Effector memory CD8-positive, alpha-beta T cell (primary cell): ENCODE measurements at places on chromosomes 4 and X.

DNA sequence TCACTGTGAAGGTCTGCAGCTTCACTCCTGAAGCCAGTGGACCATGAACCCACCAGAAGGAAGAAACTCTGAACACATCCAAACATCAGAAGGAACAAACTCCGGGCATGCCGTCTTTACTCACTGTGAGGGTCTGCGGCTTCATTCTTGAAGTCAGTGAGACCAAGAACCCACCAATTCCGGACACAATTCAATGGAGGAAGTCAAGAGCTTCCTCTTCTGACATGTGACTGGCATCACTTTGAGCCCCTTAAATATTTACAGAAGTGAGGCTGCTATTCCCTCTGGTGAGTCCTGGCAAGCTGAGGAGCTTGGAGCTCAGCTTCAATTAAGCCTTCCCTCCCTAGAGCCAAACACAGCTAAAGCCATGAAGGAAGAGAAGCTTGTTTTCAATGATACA is 103.5 kb upstream of the SRD5A3 start:
- no peak for DNase-seq
- H3K27me3 ChIP-seq: peaks cover 18% of the 10 kb centered on the region
- H3K36me3 ChIP-seq: no peaks in the 10 kb centered on the region
- H3K27ac ChIP-seq: no peak overlapping the region

DNA sequence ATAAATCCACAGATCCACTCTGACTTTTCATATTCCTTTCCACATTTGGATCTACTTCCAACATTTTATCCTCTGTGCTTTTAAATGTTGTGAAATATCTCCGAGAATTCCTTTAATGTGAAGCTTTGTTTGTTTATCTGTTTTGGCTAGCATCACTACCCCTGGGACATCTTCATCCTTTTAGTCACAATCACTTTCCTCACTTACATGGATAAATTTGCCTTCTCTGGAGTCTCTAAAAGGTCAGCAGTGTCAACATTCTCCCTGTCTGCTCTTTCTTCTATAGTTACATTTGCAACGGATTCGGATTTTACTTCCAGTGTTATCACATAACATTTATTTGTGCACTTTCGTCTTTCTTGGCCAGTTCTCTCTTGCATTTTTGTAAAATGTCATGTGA is 34.2 kb upstream of the LRAT start:
- no peaks in the 10 kb centered on the region for H3K36me3 ChIP-seq
- no peaks in the 10 kb centered on the region for H3K4me1 ChIP-seq
- H3K27ac ChIP-seq: no peak overlapping the region
- no peak for DNase-seq

DNA sequence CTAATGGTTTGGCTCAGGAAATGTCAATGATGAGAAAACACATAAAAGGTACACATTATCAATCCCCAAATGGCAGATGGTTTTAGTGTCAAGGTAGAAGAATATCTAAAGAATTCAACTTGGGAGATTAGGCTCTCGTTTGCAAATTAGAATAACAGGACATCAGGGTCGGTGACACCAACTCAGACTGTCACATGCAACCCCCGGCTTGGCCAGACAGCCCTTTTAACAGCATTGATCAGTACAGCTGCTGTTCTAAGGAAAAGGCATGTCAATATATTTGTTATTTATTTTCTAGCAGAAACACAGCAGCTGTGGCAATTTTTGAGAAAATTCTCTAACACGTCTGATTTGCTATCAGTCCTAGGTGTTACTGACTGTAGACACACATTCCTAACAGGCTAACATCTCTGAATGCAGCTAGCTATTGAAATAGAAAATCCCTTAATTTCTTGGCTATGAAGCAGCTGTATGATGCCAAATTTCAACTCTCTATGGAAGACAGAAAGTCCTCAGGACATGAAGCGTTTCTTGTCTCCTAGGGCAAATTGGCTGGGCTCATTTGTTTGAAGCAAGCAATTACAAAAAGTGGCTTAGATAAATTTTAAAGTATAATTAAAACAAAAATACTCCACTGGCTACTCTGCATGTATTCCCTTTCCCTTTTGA is 269.0 kb upstream of the CXXC4 start:
- no peaks in the 10 kb centered on the region for H3K4me1 ChIP-seq
- H3K4me3 ChIP-seq: no peak overlapping the region
- H3K36me3 ChIP-seq: no peaks in the 10 kb centered on the region
- no peaks in the 10 kb centered on the region for H3K27me3 ChIP-seq
- no peak for DNase-seq

GRCh38 chr4:94511591-94511990 is 59.8 kb downstream of the PDLIM5 start:
- H3K36me3 ChIP-seq: no peaks in the 10 kb centered on the region
- H3K27ac ChIP-seq: no peak overlapping the region
- H3K4me3 ChIP-seq: no peak overlapping the region
- peaks cover 13% of the 10 kb centered on the region for H3K4me1 ChIP-seq
- no peaks in the 10 kb centered on the region for H3K27me3 ChIP-seq
- no peak for DNase-seq

DNA sequence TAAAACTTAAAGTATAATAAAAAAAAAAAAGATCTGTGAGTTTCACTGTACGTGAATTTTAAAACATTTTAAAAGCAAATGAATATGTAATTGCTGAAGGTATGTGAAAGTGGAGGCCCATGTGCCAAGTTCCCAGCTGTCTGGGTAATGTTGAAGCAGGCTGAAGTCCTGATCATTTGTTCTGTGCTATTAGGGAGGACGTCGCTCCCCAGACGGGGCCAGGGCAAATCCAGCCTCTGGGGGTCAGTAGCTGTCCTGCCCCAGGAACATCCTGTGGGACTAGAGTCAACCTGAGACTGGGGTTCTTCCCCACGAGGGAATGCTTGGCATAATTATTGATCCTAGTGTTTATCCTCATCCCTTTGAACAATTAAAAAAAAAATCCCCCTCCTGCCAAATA is 48.8 kb downstream of the PDE5A start:
- peaks cover 3% of the 10 kb centered on the region for H3K27me3 ChIP-seq
- no peak overlapping the region for H3K4me3 ChIP-seq
- DNase-seq: no peak

DNA sequence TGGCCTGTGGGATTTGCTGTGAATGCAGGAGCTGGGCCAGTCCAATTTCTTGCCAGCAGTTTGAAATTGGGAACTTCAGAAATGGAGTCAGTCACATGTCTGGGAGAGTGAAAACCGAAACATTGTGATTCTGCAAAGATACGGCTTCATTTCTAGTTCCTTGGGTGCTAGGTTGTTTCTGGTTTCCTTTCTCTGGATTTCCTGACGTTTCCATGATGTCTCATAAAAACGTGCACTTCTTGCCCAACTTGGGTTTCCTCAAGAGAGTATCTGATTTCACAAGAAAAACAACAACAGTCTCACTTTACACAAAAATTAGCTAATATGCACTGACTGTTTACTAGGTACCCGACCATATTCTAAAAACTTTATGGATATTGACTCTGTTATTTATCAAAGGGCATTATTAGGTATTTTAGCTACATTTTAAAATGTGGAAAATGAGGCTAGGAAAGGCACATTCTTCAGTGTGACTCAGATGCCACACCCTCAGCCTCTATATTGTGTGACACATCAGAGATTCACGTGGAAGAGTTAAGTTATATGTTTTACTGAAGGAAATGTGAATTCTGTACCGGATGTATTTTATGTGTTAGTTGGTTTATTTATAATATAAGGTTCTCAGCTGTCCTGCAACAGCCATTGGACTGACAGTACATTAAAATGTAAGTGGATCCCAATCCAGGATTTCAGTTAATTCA is 225.0 kb upstream of the PUDP start:
- no peaks in the 10 kb centered on the region for H3K4me1 ChIP-seq
- H3K36me3 ChIP-seq: no peaks in the 10 kb centered on the region
- no peak overlapping the region for H3K27ac ChIP-seq
- DNase-seq: no peak

DNA sequence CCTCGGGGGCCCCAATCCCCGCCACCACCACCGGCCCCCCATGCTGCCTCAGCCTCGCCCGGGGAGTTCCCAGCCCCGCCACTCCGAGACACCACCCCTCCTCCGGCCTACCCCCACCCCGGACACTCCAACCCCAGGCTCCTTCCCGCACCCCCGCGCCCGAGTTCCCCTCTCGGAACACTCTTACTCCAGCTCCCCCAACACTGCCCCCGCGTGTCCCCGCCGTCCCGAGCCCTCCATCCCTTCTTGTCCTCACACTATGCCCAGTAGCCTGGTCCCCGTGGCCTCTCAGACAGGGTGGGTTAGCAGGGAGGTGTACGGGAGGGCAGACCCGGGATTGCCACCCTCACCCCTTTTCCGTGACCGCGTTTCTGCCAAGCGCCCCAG is 276.1 kb downstream of the BCOR start:
- H3K4me1 ChIP-seq: peaks cover 8% of the 10 kb centered on the region
- peaks cover 4% of the 10 kb centered on the region for H3K36me3 ChIP-seq
- peak overlapping the region; percentile 19 for H3K27ac ChIP-seq
- H3K27me3 ChIP-seq: peaks cover 21% of the 10 kb centered on the region

DNA sequence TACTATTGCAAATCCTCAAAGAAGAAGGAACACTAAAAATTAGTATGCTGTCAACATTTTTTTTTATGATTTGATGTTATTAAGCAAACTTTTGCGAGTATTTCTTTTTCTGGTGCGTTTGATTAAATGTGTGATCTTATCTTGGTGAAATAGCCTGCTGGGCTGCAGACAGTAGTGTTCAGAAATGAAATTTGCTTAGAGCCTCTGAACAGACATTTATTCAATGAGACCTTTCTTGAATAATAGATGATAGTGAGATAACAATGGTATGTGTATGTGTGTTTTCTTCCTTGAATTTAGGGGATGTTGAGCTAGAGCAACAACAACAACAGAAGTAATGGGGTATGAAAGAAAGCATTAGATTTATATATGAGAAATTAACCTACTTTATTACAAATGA is 12.7 kb downstream of the ADGRL3 start:
- DNase-seq: no peak
- no peaks in the 10 kb centered on the region for H3K27me3 ChIP-seq
- no peak overlapping the region for H3K27ac ChIP-seq
- no peaks in the 10 kb centered on the region for H3K36me3 ChIP-seq
- no peaks in the 10 kb centered on the region for H3K4me1 ChIP-seq

GRCh38 chrX:154370300-154371016 is 4.0 kb downstream of the FLNA start:
- H3K36me3 ChIP-seq: peaks cover 70% of the 10 kb centered on the region
- peaks cover 16% of the 10 kb centered on the region for H3K4me1 ChIP-seq
- no peak for DNase-seq
- H3K27ac ChIP-seq: peak overlapping the region; percentile 98

GRCh38 chrX:47621851-47622250 is 2.2 kb upstream of the SYN1 start:
- no peak for DNase-seq
- H3K36me3 ChIP-seq: peaks cover 4% of the 10 kb centered on the region
- H3K27ac ChIP-seq: no peak overlapping the region

GRCh38 chr4:149370785-149371420 is 444.7 kb downstream of the IQCM start:
- no peaks in the 10 kb centered on the region for H3K36me3 ChIP-seq
- no peak overlapping the region for H3K4me3 ChIP-seq
- H3K27ac ChIP-seq: no peak overlapping the region
- no peak for DNase-seq
- H3K27me3 ChIP-seq: no peaks in the 10 kb centered on the region

GRCh38 chr4:80197601-80198440 is 518 bp downstream of the PRDM8 start:
- no peak for DNase-seq
- H3K4me1 ChIP-seq: peaks cover 24% of the 10 kb centered on the region
- peak overlapping the region; percentile 42 for H3K4me3 ChIP-seq
- no peaks in the 10 kb centered on the region for H3K27me3 ChIP-seq
- H3K27ac ChIP-seq: peak overlapping the region; percentile 32

GRCh38 chrX:80578517-80579105 is 158.4 kb downstream of the TENT5D start:
- H3K4me3 ChIP-seq: no peak overlapping the region
- H3K36me3 ChIP-seq: peaks cover 3% of the 10 kb centered on the region
- H3K27me3 ChIP-seq: no peaks in the 10 kb centered on the region
- H3K27ac ChIP-seq: no peak overlapping the region
- no peak for DNase-seq

GRCh38 chr4:75565481-75565880 is 9.6 kb downstream of the ODAPH start:
- peaks cover 11% of the 10 kb centered on the region for H3K27me3 ChIP-seq
- no peak for DNase-seq
- no peak overlapping the region for H3K27ac ChIP-seq

- no peaks in the 10 kb centered on the region for H3K36me3 ChIP-seq
- H3K27ac ChIP-seq: no peak overlapping the region
- no peaks in the 10 kb centered on the region for H3K4me1 ChIP-seq
- no peak overlapping the region for H3K4me3 ChIP-seq
Measured at GRCh38 chr4:22385611-22386011, 130.3 kb downstream of the ADGRA3 start.

- no peak overlapping the region for H3K4me3 ChIP-seq
- no peak for DNase-seq
- H3K4me1 ChIP-seq: no peaks in the 10 kb centered on the region
- no peaks in the 10 kb centered on the region for H3K36me3 ChIP-seq
- no peaks in the 10 kb centered on the region for H3K27me3 ChIP-seq
Measured at GRCh38 chr4:74531963-74532794, 87.2 kb downstream of the AREG start.

GRCh38 chrX:40090050-40090804 is 7.5 kb downstream of the BCOR start:
- no peak for DNase-seq
- peaks cover 33% of the 10 kb centered on the region for H3K36me3 ChIP-seq
- H3K4me3 ChIP-seq: peak overlapping the region; percentile 69
- no peaks in the 10 kb centered on the region for H3K27me3 ChIP-seq
- no peak overlapping the region for H3K27ac ChIP-seq
- H3K4me1 ChIP-seq: peaks cover 64% of the 10 kb centered on the region

GRCh38 chrX:123590842-123591486 is 141.9 kb downstream of the THOC2 start:
- DNase-seq: no peak
- H3K4me1 ChIP-seq: no peaks in the 10 kb centered on the region
- H3K36me3 ChIP-seq: peaks cover 3% of the 10 kb centered on the region
- no peak overlapping the region for H3K4me3 ChIP-seq
